ENCODE measurements at places on chromosomes 1 and 21. TPM values are rescaled to one million over a fixed set of nuclear protein-coding genes. Genes with fewer than 3 reads are reported as not detected.

GPBP1L1 gene
- total RNA-seq, result 125 TPM

RHBG gene
- not detected for total RNA-seq

KCNAB2 gene
- total RNA-seq, result 152 TPM

NOS1AP gene
- not detected for total RNA-seq

SV2A gene
- 2.9 TPM for total RNA-seq

NAXE gene
- 18.4 TPM for total RNA-seq

RAP1GAP gene
- total RNA-seq, result 0.31 TPM

BSND gene
- not detected for total RNA-seq

KIF14 gene
- 0.05 TPM for total RNA-seq

LEFTY2 gene
- total RNA-seq, result not detected

DOCK7 gene
- total RNA-seq, result 7.4 TPM

ZNF683 gene
- total RNA-seq, result 10.9 TPM

TPTE gene
- total RNA-seq, result not detected

- no peak for DNase-seq
Measured at GRCh38 chr1:36673202-36673601, 190.5 kb upstream of the CSF3R start.

GRCh38 chr1:30575066-30575465 lies 148.3 kb downstream of the MATN1 start:
- no peak for DNase-seq

- DNase-seq, result no peak
Measured at GRCh38 chr1:34713443-34713842, 41.4 kb upstream of the GJB5 start.

- DNase-seq, result no peak
Measured at GRCh38 chr1:45880930-45881329, 77.5 kb downstream of the MAST2 start.

- no peak for DNase-seq
Measured at GRCh38 chr1:2801046-2801445, 447 bp downstream of the TTC34 start.

DNA sequence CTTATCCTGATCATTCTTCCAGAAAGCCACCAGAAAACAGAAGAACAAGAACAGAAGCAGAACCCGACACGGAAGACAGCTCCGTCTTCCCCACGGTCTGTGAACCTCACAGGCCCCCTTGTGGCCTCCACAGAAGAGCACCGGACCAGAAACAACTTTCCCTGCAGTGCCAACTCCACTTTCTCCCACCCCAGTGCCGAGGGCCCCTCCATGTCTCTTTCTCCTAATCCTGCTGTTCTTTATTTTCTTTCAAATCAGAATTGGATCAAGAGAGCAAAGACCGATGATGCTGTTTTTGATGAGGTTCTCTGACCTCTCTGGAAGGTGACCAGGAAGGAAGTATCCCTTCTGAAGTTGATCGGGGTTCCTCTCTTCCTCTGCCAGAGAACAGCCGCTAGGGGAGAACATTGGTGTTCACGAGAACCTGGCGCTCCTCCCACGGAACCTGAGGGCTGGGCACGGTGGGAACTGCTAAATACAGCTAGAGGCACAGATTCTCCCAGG lies 58.9 kb upstream of the CTTNBP2NL start:
- DNase-seq, result no peak

DNA sequence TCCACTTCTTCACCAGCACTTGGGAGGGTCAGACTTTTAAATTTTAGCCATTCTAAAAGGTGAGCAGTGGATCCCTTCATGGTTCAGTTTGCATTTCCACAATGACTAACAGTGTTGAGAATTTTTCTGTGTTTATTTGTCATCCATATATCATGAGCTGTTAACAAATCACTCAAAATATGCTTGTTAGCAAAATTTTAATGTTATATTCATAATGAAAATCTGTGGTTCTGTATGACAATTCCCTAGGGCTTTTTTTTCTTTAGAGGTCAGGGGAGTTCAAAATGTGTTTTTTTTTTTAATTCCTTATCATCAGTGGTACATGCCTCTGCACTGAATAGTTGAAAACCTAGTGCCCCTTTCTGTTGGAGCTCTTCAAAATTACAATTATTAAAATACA lies 682.2 kb upstream of the ADGRL2 start:
- DNase-seq, result no peak

DNA sequence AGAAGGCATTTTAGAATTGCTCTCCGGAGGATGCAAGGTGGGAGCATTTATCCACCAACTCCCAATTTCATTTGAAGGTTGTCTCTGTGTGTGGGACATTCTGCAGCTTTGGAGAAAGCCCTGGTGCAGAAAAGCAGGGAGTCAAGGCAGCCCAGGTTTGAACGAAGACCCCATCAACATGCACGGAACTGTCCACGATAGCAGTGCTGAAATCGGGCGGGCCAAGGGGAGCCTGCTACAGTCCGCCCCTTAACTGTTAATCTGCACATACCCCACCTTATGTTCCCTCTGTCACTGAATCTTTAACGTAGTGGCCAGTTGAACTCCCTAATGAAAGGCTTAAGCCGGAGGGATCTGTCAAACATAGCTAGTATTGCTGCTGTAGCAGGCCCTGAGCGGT lies 68.8 kb upstream of the C1orf174 start:
- no peak for DNase-seq

GRCh38 chr1:20250340-20250989 lies 40.2 kb upstream of the VWA5B1 start:
- no peak for DNase-seq

DNA sequence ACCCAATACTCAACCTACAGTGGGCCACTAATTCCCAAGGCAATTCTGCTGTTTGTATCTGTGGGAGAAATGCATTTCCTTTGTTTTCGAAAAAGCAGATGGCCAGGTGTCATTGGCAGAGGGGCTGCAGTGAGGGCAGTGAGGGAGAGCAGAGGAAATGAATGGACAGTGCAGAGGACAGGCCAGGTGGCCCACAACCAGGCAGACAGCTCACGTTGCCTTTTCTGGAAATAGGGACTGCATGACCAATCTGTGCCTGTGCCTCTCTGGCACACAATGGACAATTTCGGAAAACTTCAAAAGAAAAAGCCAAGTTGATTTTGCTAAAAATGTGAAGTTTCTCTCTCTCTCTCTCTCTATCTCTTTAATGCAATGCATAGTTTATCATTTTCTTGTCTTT lies 52.6 kb upstream of the ETS2 start:
- no peak for DNase-seq

DNA sequence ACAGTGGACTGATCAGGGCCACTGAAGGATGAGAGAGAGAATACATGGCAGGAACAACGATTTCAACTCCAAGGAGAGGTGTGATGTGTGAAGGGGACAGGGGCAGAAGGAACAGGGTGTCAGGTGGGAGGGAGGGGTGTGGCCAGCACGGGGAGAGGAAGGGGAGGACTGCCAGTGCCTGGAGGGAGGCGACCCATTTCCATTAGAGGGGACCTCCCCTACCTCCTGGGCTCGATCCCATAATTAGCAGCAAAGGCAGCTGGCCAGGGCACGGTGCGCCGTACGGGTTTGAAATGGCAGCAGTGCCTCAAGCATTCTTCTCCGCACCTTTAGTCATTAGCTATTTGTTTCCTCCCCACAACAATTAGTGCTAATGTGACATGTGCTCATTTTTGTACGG lies 22.7 kb downstream of the CRYAA start:
- no peak for DNase-seq

GRCh38 chr1:183880531-183881243 lies 75.8 kb downstream of the RGL1 start:
- DNase-seq, result no peak

DNA sequence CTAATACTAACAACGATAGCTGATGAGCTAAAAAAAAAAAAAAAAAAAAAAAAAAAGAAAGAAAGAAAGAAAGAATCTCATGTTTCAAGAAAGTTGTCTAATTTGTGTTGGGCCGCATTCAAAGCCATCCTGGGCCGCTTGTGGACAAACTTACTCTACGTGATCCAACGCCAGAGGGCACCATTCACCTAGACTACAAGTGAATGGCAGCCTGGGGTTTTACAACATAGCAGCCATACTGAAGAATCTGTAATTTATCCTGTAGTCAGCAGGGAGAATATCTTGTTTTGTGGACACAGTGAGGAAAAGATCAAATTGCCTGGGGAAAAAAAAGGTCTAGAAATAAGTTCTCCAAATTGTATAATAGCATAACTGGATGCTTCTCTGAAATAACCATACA lies 47.0 kb downstream of the CYP2J2 start:
- peak; percentile 70 for DNase-seq

- DNase-seq, result no peak
Measured at GRCh38 chr1:35210321-35211119, 17.6 kb upstream of the SFPQ start.

DNA sequence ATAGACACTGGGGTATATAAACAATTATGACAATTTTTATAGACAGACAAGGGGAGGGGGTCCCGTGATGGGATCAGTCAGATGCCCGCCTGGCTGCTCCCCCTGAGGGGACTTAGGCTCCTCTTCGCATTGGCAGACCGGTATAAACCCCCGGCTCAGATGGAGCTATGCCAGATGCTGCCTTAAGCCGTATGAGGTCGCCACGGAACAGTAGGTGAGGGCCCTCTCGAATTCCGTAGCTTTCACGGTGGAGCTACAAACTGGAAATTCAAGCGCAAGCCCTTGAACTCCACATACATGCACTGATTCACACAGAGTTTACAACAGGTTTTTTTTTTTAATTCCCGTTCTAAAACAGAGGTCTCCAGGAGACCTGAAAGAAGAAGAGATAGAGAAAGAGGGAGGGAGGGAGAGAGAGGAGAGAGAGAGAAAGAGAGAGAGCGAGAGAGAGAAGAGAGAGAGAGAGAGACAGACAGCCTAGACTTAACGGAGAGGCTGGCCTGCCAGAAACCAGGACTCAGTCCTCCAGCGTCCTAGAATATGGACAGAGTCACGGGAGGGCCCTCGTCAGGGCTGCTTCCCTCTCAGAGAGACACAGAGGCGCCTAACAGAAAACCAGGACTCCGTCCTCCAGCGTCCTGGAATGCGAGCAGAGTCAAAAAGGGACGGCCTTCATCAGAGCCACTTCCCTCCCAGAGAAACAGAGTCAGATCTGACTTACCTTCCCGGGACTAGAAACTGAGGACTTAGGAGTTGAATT lies 24.4 kb upstream of the TMEM54 start:
- DNase-seq, result no peak

- no peak for DNase-seq
Measured at GRCh38 chr1:17192394-17193221, 12.3 kb upstream of the PADI1 start.

DNA sequence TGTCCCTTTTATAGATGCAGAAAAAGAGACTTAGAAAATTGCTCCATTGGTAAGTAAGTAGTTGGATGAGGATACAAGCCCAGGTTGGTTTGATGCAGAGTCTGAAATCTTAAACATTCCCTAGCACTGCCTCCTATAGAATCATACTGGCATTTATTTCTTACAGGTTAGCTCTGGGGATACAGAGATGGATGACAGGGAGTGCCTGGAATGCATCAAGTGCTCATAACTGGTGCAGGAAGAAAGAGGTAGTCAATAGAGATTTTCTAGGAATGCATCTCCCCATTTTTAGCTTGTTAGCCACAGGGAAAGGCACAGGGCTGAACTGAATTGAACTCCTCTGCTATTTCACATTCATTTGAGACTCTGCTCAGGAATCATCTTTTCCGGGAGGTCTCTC lies 269.0 kb upstream of the USP24 start:
- no peak for DNase-seq

DNA sequence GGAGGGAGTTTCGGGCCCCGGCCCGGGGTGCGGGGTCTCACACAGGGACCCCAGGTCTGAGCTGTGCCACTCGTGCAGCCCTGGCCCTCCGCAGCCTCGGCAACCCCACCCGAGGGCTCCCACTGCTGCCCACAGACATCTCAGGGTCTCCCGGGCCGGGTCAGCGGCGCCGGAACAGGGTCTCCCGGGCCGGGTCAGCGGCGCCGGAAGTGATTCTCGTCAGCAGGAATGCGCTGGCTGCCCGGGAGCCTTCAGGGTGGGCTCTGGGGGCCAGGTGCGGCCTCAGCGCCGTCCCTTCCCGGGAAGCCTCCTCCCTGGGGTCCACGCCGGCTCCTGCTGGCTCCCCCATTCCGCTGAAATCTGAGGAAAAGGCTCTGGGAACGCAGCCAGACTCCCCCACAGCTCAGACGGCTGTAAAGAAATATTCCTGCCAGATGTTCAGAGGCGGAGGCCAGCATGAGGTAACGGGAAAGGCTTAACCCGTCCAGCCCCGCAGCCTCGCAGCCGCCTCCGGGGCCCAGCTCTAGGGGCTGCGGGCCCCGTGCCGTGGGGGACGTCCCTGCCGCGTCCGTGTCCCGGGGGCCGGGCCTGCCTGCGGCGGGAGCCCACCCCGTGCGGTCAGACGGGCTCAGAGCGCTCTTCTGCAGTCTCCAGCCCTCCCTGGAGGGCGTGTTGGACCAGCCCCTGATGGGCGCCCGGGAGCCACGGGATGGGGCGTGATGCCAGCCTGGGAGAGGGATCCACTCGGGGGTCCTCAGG lies 8.7 kb upstream of the COL6A1 start:
- DNase-seq, result no peak

DNA sequence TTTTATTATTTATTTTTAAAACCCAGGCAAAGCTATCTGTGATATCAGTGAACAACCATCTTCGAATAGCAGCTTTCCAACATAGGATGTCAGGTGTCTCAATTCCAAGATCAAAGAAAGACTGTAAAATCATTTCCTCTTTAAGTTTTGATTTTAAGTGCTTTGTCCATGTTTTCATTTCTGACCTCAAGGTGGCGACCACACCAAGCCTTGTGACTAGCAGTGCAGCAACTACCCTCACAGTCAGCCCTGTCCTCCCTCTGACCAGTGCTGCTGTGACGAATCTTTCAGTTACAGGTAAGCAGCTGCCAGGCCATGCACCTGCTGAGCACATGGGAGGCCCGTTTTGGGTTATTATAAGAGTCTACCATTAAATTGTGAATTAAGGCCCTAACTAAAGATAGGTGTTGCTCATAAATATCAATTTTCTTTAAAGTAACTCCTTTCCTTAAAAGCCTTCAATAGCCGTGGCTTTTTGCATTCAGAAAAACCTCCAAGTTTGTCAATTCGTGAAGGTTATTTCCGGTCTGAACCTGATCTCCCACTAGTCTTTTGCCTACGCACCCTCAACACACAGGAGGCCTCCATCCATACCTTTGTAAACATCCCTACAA lies 117.0 kb downstream of the CD247 start:
- peak; percentile 45 for DNase-seq

DNA sequence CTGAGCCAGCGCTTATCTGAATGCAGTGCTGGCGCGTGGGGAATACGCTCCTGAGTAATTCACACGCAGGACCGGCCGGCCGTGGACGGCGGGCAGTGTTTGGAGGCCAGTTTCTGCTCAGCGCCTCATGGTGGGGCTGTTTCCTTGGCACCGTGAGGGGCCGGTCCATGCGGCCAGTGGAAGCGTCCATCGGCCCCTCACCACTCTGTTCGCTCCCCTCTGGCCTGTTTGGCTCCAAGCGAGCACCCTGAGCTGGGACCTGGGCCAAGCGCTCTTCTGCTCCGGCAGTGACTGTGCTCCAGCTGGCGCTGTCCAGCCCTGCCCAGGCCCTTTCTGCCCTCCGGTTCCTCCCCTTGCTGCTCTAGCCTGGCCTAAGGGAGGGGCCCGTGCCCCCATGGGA lies 16.3 kb upstream of the PLCH2 start:
- DNase-seq, result no peak

DNA sequence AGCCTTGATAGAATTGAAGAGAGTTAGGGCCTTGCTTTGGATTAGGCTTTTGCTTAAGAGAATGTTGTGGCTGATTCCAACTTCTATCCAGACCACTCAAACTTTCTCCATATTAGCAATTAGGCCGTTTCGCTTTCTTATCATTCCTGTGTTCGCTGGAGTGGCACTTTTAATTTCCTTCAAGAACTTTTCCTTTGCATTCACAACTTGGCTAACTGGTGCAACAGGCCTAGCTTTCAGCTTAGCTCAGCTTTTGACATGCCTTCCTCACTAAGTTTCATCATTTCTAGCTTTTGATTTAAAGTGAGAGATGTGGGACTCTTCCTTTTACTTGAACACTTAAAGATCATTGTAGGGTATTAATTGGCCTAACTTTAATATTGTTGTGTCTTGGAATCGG lies 183.6 kb upstream of the L1TD1 start:
- no peak for DNase-seq

Data from CD8-positive, alpha-beta T cell (primary cell).